ENCODE measurements at places on chromosomes 4 and X. TPM values are rescaled to one million over a fixed set of nuclear protein-coding genes. Genes with fewer than 3 reads are reported as not detected.

- DNase-seq: no peak
Observed at GRCh38 chrX:38473701-38474100, 87.6 kb upstream of the TSPAN7 start.

DNA sequence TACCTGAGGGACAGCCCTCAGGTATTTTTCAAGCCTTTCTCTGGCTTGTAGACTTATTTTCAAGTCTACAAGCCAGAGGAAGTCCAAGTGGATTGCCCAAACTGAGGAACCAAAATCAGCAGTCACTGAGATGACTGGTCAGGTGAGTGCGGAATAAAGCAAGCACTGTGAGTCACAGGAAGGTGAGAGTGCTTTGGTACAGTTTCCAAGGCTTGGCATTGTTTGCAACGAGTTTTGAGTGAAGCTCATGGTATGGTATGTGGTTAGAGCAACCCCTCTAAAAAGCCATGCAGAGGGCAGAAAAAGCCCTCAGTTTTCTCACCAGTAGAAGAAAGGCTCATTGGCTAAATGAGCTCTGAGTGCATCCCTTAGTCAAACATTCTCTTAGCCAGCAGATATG is 112.8 kb upstream of the EOLA2 start:
- DNase-seq: no peak

Gene CXorf51B
- total RNA-seq: not detected

DNA sequence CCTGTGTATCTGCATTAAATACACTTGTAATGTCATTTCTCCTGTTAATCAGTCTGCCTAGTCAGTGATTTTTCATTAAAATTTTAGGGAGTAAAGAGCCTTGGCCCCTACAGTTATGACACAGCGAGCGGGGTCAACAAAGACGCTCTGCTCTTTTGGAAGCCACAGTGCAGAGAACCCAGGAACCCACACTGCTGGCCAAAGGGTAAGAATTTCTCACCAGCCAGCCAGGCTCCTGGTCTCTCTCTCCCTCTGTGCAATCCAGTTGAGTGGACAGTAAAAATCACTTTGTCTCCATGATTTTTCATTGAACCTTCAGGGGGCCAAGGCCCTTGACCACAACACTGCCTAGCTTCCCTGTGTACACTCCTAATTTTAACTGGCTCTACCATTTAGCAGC is 52.8 kb downstream of the NLGN4X start:
- no peak for DNase-seq

GRCh38 chr4:148447681-148448080 is 5.5 kb upstream of the NR3C2 start:
- DNase-seq: no peak

Measured in MG63 (cell line).